ENCODE measurements at places on chromosomes 12 and 14.

- DNase-seq = no peak
Observed at GRCh38 chr14:105085766-105086165, 20.5 kb upstream of the GPR132 start.

- DNase-seq = peak; percentile 42
Observed at GRCh38 chr12:32586390-32586789, 92.7 kb upstream of the DNM1L start.

DNA sequence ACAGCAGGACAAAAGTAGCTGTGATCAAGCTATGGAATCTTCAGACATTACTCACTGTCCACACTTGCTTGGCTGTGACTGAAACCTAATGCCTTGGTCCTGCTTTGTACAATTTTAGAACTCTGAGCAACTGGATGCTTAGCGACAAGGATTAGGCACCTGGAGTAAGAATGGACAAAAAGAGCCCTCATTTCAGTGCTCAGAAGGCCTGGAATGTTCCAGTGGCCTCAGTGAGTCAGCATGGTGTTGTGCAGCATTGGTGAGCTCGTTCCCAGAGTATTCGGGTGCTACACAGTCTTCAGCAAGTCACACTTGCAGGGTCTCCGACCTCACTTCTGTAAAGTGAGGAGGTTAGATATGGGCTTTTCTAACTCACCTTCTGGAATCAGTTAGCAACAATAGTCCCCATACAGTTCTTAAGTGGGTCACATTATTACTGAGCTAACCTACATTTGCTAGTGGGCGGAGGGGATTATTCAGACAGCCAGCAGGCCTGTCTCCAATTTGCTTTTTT is 108.0 kb upstream of the MDM1 start:
- DNase-seq = no peak

GRCh38 chr12:114984634-114985061 is 300.7 kb upstream of the TBX3 start:
- DNase-seq = no peak

- no peak for DNase-seq
Observed at GRCh38 chr14:96316087-96316486, 47.1 kb downstream of the ATG2B start.

DNA sequence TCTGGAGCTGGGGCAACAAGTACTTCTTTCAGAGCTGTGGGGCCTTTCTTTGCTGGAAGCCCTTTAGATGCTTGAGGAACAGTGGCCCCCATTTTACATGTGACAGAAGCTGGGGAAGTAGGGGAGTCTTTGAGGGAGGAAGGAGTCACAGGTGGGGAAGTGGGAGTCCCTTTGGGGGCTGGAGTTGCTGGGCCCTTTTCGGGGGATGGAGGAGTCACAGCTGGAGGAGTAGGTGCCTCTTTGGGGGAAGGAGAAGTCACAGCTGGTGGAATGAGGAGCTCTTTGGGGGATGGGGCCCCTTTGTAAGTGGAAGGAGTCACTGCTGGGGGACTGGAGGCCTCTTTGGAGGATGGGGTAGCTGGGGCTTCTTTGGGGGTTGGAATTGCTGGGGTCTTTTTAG is 8.6 kb downstream of the NACA start:
- no peak for DNase-seq

- DNase-seq = no peak
Observed at GRCh38 chr12:106436164-106436563, 78.6 kb downstream of the POLR3B start.

DNA sequence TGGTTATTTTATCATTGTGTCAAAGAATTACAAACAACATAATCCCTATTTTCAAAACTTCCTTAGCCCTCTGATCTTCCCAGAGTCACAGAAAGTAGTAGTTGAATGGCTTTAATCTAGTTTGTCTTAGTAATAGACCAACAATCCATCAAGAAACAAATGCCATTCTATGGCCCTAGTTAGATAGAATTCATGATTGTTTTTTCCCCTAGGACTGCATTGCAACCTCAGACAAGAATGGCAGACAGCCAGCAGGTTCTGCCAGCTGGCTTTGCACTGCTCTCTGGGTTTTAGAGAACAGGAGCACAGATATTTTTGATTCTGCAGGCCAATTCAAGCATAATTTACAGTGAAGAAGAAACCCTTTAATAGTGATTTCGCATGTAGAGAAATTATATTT is 33.8 kb downstream of the SYT1 start:
- DNase-seq = no peak

GRCh38 chr12:99110868-99111267 is 465.8 kb downstream of the APAF1 start:
- no peak for DNase-seq

GRCh38 chr14:99333841-99334635 is 62.0 kb upstream of the BCL11B start:
- DNase-seq = no peak

- no peak for DNase-seq
Observed at GRCh38 chr12:71562676-71563595, 100.7 kb downstream of the ZFC3H1 start.

DNA sequence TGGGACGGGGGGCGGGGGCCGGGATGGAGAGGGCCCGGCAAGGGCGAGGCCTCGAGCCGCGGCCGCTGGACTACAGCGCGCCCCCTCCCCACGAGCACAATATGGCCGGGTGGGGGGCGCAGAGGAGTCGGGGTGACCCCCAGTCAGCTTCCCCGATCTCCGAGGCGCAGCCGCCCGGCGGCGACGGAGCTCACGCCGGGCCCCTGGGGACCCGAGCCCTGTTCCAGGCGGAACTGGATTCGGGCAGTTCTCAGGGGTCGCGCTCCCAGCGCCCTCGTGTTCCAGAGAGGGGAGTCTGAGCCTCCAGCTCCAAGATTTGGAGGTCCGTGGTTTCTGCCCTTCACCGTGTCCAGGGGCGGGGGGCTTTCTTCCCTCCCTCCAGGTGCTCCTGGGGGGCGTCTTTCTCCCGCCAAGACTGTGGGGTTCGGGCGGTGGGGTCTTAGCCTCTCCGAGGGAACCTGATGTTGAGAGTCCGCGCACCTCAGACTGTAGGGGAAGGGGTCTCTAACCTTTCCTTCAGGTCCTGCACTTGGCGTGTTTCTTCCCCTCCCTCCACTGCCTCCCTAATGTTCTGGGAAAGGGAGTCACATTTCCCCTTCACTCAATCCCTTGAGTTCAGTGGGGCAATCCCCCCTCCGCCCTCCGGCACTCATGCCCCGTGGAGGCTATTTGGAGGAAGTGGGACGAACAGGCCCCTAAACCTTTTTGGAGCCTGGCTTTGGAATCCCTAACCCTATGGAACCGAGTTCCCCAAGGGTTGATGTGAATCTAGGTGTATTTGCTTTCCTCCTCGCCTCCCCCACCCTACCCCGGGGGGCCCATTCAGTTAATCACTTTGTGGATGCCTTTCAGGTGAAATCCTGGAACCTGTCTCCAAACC is 584 bp downstream of the ACVR1B start:
- DNase-seq = peak; percentile 81

- DNase-seq = no peak
Observed at GRCh38 chr12:39627914-39628313, 8.3 kb upstream of the ABCD2 start.

DNA sequence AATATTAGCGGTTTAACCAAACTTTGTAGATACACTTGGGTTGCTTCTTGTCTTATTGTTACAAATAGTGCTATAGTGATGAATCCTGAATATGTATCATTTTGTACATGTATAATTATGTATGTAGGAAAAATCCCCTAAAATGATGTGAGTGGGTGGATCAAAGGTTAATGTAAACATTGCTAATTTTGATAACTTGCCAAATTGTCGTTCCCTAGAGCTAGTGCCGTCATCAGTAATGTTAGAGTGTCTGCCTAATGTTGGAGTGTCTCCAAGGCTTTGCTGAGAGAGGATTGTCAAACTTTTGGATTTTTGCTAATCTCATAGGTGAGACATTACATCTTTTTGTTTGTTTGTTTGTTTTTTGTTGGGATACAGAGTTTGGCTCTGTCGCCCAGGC is 44.4 kb downstream of the AEBP2 start:
- DNase-seq = no peak

GRCh38 chr12:46401662-46402061 is 29.1 kb upstream of the SLC38A2 start:
- DNase-seq = no peak

DNA sequence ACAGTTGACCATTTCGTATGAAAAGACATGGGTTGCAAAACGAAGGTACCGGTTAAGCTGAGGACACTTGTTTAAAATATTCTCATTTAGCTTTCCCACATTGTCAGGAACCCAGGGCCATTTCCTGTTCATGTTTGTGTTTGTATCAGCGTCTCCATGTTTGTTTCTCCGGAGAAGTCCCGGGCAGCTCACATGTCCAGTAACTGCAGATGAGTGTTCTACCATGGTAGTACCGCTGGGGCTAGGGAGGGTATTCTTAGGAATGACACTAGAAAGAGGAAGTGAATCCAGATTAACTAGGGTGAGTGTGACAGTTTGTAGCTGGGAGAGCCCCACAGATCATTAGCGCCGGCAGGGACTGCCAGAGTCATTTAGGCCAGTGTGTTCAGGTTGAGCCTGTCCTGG is 50.0 kb upstream of the EVL start:
- DNase-seq = peak; percentile 89

- DNase-seq = peak; percentile 31
Observed at GRCh38 chr14:59882957-59883356, 12.4 kb upstream of the RTN1 start.

- DNase-seq = no peak
Observed at GRCh38 chr14:88505621-88506020, 49.2 kb downstream of the PTPN21 start.

GRCh38 chr12:79223210-79223609 is 358.6 kb downstream of the SYT1 start:
- DNase-seq = no peak

DNA sequence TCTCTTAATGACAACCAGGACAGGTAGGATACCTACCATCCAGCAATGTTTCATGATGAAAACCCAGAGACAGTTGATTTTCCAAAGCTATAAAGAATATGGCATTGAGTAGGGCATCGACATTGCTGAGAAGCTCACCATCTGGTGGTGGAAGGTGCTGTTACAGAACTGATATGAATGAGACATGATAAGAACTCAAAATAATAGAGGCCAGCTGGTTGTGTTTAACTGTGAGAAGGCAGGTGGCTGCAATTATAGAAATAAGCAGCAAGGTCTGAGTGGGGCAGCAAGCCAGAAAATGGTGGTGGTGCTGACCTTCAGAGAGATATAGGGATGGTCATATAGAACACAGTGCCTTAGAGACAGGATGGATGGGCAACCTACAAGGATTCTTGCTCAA is 449.7 kb downstream of the BTG1 start:
- no peak for DNase-seq

GRCh38 chr12:19005257-19005801 is 124.2 kb upstream of the PLEKHA5 start:
- no peak for DNase-seq

DNA sequence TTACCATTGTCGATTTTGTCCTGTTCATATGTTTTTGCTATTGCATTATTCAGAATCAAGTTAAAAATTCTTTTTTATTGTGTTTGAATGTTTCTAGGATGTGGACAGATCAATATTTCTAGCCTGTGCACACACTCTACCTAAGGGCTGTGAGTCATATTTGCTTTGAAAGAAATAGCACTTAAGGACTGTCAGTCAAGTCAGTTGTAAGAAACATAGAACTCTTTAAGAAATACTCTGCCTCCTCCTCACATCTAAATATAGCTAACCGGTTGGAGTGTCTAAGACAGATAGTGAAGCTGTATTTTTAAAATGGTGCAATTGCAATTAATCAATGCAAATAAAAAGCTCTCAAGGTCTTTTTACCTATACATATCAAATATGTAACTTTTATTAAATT is 17.9 kb upstream of the MGST1 start:
- DNase-seq = no peak

- DNase-seq = no peak
Observed at GRCh38 chr12:32828552-32828951, 68.0 kb downstream of the PKP2 start.

DNA sequence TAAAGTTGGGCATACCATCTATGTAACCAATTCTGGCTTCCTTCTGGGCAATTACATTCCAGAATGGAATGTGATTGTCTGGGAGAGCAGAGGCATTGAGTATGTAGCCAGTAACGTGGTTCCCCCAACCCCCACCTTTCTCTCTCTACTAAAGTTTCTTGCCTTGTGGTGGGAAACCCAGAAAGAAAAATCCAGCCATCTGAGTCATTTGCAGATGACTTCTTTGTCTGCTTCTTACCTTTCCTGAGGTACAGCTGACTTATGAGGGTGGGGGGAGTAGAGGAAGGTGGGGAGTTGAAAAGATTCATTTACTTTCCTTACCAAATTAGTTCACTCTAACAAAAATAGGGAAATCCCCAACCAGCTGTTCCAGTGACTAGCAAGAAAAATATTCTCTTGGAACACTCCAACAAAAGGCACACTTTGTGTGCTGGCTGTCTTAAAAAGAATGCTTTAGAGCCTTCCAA is 112.1 kb upstream of the FRMD6 start:
- DNase-seq = no peak

DNA sequence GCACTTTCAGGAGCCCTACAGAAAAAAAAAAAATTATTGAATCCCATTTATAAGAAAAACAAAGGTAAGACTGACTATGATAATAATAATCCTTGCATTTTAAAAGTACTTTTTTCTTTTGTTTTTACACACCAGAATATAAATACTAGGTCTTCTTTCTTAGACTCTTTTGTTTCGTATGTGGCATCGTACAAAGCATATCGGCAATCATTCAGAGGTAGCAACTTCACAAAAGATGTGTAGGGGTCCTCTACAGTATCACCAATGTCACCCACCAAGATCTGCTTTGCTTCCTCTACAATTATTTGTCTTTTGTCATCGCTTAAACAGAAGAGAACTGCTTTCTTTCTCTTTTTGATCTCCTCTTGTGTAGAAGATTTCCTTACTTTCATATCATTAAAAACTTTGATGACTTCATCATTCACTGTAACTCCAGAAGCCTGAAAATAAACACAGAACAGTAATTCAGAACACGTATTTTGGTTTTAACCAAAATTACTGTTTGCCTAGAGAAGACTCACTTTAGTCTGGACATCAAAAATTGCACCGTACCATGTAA is 1.2 kb downstream of the CFL2 start:
- no peak for DNase-seq

GRCh38 chr14:21882226-21882625 is 208.6 kb upstream of the OR4E1 start:
- DNase-seq = peak; percentile 29

GRCh38 chr14:33539918-33540357 is 410.9 kb downstream of the EGLN3 start:
- DNase-seq = no peak

GRCh38 chr14:59454139-59454538 is 11.0 kb downstream of the GPR135 start:
- DNase-seq = peak; percentile 54

- DNase-seq = peak; percentile 81
Observed at GRCh38 chr12:57152639-57153038, 5.2 kb upstream of the LRP1-AS start.

- no peak for DNase-seq
Observed at GRCh38 chr14:70036665-70037064, 152.1 kb downstream of the SLC8A3 start.

GRCh38 chr12:95881331-95881955 is 22.7 kb downstream of the SNRPF start:
- DNase-seq = no peak

- DNase-seq = no peak
Observed at GRCh38 chr12:31474751-31475150, 116.2 kb downstream of the DENND5B start.

All from suppressor macrophage treated with lipopolysaccharide for 1 hour (primary cell).